Karpas-422 (cell line): ENCODE measurements at places on chromosomes 7 and 10.

DNA sequence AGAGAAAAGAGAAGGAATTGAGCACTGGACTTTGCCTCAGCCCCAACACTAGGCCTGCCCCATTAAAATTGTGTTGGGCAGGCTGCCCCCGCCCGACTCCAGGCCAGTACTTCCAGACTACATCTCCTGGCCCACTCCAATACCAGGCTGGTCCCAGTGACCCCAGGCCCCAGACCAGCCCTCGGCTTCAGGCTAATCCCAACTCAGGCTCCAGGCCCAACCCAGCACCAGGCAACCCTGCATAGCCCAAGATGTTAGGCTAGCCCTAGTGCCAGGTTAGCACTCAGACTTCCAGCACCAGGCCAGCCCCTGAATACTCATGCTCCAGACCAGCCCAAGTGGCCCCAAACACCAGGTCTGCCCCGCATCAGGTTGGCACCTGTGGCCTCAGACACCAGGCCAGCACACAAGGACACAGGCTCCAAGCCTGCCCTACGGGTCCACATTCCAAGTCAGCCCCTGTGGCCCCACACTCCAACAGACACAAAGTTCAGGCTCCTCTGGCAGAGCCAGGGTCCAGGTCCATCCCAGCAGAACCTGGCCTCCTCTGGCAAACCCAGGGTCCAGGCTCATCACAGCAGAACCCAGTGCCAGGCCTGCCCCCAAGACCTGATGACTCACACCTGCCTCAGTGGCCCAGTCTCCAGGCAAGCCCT lies 20.3 kb downstream of the COG5 start:
- H3K27ac ChIP-seq, result no peak overlapping the region
- H3K4me1 ChIP-seq, result no peaks in the 10 kb centered on the region
- peaks cover 51% of the 10 kb centered on the region for H3K36me3 ChIP-seq
- no peak for DNase-seq
- H3K27me3 ChIP-seq, result no peaks in the 10 kb centered on the region

DNA sequence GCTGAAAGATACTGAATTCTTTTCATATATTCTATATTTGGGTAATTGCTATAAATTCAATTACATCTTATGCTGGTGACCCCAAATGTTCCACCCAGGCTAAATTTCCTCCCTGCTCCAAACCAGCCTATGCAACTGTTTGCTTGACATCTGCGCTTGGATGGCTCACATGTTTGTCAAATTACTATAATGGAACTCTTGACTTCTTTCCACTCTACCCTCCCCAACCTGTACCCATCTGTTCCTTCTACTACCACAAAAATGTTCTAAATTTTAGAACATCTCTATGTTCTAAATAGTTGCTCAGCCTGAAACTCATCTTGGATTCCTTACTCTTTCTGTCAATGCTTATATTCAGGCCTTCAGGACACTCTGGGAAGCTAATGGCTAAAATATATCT lies 249.9 kb upstream of the SMIM30 start:
- DNase-seq, result no peak
- no peak overlapping the region for H3K4me3 ChIP-seq
- H3K27me3 ChIP-seq, result no peaks in the 10 kb centered on the region

- peaks cover 51% of the 10 kb centered on the region for H3K4me1 ChIP-seq
- no peaks in the 10 kb centered on the region for H3K36me3 ChIP-seq
- peak overlapping the region; percentile 93 for H3K27ac ChIP-seq
- H3K4me3 ChIP-seq, result peak overlapping the region; percentile 97
- DNase-seq, result peak; percentile 93
- no peaks in the 10 kb centered on the region for H3K27me3 ChIP-seq
Observed at GRCh38 chr7:29988424-29989256, 961 bp downstream of the SCRN1 start.

DNA sequence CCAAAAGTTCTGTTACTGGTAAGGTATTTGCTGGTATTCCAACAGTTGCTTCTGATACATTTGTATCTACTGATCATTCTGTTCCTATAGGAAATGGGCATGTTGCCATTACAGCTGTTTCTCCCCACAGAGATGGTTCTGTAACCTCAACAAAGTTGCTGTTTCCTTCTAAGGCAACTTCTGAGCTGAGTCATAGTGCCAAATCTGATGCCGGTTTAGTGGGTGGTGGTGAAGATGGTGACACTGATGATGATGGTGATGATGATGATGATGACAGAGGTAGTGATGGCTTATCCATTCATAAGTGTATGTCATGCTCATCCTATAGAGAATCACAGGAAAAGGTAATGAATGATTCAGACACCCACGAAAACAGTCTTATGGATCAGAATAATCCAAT lies 131.0 kb downstream of the AASS start:
- DNase-seq, result no peak
- no peaks in the 10 kb centered on the region for H3K27me3 ChIP-seq
- H3K4me1 ChIP-seq, result no peaks in the 10 kb centered on the region
- no peak overlapping the region for H3K27ac ChIP-seq
- no peak overlapping the region for H3K4me3 ChIP-seq

DNA sequence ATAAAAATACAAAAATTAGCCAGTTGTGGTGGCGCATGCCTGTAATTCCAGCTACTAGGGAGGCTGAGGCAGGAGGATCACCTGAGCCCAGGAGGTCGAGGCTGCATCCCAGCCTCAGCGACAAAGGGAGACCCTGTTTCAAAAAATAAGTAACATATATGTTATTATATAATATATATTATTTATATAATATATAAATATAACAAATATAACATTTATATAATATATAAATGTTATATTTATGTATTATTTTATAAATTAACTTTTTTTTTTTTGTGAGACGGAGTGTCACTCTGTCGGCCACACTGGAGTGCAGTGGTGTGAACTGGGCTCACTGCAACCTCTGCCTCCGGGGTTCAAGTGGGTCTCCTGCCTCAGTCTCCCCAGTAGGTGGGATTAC lies 1.5 kb upstream of the POR start:
- no peaks in the 10 kb centered on the region for H3K36me3 ChIP-seq
- no peaks in the 10 kb centered on the region for H3K27me3 ChIP-seq
- peaks cover 21% of the 10 kb centered on the region for H3K4me1 ChIP-seq
- DNase-seq, result no peak

GRCh38 chr10:86189891-86190290 lies 176.7 kb downstream of the GRID1 start:
- DNase-seq, result no peak
- H3K4me1 ChIP-seq, result peaks cover 4% of the 10 kb centered on the region; the same call in 1 of the 2 replicates
- H3K4me3 ChIP-seq, result no peak overlapping the region
- H3K27me3 ChIP-seq, result no peaks in the 10 kb centered on the region

DNA sequence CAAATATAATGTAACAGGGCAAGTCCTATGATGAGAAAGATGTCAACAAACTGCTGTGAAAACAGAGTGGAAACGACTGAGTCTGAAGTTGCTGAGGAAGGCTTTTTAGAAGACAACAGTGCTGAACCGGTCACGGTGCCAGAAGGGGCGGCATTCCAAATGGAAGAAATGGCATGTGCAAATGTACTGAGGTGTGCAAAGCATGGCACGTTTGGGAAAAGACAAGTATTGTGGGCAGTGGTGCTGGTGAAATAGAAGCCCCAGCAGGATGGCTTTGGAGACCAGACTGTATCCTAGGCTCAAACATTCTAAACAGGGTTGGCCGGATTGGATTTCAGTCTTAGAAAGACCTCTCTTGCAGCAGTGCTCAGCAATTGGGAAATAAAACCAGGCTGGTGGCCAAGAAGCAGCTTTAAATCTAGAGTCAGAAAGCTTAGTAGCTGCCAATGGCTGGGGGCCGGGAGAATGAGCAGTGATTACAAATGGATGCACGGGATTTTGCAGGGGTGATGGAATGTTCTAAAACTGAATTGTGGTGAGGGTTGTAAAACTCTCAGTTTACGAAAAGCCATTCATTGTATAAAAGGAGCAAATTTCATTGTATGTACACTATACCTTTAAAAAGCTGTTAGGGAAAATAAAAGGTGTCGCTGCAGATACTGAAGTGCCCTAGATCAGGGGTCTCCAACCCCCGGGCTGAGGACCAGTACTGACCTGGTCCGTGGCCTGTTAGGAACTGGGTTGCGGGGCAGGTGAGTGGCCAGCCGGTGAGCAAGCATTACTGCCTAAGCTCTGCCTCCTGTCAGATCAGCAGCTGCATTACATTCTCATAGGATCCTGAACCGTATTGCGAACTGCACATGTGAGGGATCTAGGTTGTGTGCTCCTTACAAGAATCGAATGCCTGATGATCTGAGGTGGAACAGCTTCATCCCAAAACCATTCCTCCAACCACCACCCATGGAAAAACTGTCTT lies 141.6 kb downstream of the HIBADH start:
- H3K36me3 ChIP-seq, result peaks cover 6% of the 10 kb centered on the region; the same call in 1 of the 2 replicates
- no peak overlapping the region for H3K4me3 ChIP-seq
- H3K4me1 ChIP-seq, result no peaks in the 10 kb centered on the region
- no peak overlapping the region for H3K27ac ChIP-seq

DNA sequence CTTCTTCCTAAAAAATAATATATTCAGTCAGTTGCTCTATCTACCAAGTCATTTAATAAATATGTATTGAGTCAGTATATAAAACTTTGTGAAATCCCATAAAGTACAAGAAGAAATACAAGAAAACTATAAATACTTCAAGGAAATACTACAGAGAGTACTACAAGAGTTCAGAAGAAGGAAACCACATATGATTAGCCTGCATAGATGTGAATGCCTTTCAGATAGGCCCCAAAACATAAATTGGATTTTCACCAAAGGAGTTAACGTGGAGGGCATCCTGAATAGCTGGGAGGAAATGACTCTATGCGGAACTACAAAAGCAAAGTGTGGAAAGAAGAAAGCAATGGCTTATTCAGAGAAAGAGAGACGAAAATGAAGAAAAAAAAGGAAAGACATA lies 120.1 kb downstream of the LRRN3 start:
- no peaks in the 10 kb centered on the region for H3K27me3 ChIP-seq
- no peak for DNase-seq
- no peak overlapping the region for H3K4me3 ChIP-seq
- H3K27ac ChIP-seq, result no peak overlapping the region

DNA sequence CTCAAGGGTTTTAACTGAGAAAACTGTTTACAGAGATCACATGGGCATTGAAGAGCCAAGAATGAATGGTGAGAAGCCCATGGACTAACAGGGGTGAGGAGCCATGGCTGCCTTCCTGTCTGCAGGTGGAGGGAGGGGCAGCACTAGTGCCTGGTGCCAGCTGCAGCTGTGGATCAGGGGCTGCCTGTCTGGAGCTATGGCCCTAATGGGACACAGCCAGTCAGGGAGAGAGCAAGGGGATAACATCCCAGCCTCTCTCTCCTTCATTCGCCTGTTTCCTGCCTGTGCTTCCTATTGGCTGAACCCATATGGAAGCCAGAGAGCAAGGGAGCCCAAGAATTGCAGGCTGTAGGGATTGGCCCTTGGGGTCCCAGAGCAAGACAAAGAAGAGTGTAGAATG lies 125.8 kb upstream of the GAD2 start:
- H3K27ac ChIP-seq, result no peak overlapping the region
- H3K36me3 ChIP-seq, result no peaks in the 10 kb centered on the region
- H3K4me3 ChIP-seq, result no peak overlapping the region
- no peak for DNase-seq
- H3K27me3 ChIP-seq, result no peaks in the 10 kb centered on the region

DNA sequence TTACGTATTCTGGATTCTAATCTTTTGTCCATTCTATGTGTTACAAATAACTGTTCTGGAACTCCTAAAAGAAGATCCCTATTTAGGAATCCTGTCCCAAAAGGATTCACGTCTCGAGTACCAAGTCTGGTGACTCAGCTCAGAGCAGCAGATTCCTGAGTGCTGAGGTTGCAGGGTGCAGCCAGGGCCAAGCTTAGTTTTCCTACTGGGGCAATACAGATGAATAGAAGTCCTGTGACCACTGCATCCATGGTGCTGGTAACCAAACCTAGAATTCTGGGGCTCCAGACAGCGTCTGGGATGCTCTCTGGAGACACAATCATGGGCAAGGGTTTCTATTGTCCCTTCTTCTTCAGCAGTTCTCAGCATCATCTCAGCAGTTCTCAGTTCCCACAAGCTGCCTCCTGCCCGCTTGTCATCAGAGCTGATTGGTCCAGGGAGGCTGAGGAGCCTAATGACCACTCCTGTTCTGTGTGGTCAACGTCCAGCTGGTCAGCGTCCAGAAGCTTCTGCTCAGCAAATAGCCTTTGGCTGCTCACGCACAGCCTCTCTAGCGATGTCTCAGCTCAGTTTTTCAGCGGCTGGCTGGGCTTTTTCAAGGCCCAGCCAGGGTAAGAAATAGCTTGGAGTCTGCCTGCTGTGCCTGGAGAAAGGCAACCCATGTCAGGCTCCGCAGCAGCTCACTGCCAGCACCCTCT lies 50.4 kb upstream of the C7orf33 start:
- H3K27me3 ChIP-seq, result no peaks in the 10 kb centered on the region
- H3K36me3 ChIP-seq, result no peaks in the 10 kb centered on the region
- no peak overlapping the region for H3K4me3 ChIP-seq
- peaks cover 4% of the 10 kb centered on the region; the same call in 1 of the 2 replicates for H3K4me1 ChIP-seq

DNA sequence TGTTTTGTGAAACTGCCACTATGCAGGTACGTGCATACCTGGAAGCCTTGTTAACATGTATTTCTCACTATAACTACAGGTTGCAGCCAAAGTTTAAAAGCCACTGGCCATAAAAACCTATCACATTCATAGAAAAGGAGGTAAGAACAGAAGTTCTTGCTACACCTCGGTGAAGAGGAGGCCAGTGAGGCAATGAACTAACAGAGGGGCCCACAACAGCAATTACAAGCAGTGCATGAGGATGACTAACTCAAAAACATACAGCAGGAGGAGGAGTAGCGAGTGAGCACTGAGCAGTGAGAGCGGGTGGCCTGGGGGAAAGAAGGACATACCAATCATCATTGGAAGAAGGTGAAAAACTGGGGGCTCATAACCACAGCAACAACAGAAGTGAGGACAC lies 51.6 kb downstream of the NUDCD3 start:
- H3K27ac ChIP-seq, result no peak overlapping the region
- no peaks in the 10 kb centered on the region for H3K36me3 ChIP-seq
- no peaks in the 10 kb centered on the region for H3K27me3 ChIP-seq
- peaks cover 13% of the 10 kb centered on the region for H3K4me1 ChIP-seq
- H3K4me3 ChIP-seq, result no peak overlapping the region

GRCh38 chr10:101263150-101263752 lies 34.0 kb upstream of the LBX1 start:
- no peaks in the 10 kb centered on the region for H3K4me1 ChIP-seq
- no peak overlapping the region for H3K27ac ChIP-seq
- no peaks in the 10 kb centered on the region for H3K36me3 ChIP-seq
- H3K27me3 ChIP-seq, result no peaks in the 10 kb centered on the region

DNA sequence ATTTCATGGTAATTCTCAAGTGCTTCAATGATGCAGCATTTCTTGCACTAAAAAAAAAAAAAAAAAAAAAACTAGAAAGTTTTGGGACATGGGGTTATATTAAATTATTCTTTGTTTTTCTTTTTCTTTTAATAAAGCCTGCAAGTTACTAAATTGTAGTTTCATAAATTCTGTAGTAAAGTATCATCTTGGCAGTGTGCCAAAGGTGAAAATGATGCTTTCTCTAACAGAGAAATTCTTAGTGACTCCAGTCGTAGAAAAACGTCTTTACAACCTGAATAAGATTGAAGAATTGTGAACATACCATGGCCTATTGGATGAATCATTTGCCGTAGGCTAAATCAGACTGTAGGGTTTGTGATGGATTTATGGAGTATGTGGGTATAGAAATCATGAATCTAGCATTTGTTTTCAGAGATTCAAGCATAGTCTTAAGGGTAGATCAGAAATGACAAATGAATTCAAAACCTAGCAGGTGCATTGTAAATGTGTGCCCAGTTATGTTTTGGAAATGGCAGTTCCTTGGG lies 27.1 kb downstream of the RBM17 start:
- no peaks in the 10 kb centered on the region for H3K27me3 ChIP-seq
- no peaks in the 10 kb centered on the region for H3K4me1 ChIP-seq
- H3K27ac ChIP-seq, result no peak overlapping the region
- H3K36me3 ChIP-seq, result peaks cover 53% of the 10 kb centered on the region
